ENCODE measurements at places on chromosomes 12 and 14.

DNA sequence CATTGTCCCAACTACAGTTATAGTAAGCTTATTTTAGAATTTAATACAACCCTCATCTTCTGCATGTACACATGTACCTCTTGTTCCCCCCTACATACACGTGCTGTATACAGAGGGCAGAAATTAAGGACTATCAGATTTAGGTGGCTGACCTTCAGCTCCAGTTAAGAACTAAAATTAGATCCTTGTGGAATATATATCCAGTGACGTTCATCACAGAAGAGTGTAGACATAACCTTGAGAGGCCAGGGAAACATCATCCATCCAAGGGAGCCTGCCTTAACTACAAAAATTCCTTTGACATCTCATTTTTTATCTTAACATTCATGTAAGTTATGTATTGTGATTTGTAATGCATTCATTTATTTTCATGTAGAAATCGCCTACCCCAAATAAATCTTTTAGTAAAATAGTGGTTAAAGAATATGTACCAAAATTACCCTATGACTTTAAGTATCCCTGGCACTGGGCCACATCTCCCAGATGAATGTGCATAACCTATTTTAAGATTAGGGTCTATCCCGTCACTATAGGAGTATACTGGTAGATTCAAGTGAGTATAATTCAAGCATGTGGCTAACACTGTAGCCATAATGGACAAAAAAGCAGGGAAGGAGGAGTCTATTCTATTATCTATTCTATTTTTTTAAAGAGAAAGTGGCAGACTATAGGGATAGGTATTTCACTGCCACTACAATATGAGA, 27.5 kb downstream of the RIC8B start:
- DNase-seq: no peak

- DNase-seq: no peak
Measured at GRCh38 chr12:95693689-95694088, 96.9 kb downstream of the NTN4 start.

DNA sequence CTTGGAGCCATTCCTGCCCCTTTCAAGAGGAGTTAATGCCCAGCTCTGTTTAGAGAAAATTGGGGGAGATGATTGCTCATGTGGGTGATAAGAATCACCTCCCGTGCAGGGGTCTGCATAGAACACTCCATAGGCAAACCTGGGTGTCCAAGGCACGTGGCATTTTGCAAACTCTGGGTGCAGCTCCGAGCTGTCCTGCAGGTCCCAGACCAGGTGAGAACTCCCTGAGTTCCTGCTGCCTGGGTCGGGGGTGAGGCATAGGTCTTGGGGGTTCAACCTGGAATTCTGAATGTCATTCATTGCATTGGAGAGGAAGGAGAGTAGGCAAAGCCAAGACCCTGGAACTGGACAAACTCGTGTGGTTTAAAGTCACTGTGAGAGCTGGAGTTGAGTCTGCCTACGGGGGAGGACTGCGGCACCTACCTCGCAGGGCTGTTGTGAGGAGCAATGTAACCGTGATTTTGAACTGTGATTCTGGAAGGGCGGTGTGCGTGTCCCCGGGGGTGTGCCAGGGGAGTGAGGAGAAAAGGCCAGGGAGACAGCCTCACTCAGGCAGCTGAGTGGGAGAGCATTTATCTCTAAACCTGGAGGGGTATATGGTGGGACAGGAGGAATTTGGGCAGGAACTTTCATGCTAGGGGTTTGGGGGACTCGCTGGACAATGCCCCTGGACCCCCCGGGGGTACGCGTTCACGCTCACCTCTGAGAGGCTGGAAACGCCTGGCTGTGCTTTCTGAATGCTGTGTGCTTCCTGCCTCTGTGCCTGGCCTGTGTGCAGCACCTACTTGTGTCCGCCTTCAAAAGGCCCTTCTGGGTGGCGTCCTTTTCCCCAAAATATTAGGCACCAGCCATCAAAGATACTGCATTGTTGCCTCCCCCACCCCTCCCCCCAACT, 30.4 kb downstream of the MEG3 start:
- DNase-seq: no peak

- DNase-seq: peak; percentile 61
Measured at GRCh38 chr14:74934476-74935359, 11.7 kb upstream of the RPS6KL1 start.

GRCh38 chr12:126342866-126343265, 1277.6 kb downstream of the AACS start:
- DNase-seq: no peak

DNA sequence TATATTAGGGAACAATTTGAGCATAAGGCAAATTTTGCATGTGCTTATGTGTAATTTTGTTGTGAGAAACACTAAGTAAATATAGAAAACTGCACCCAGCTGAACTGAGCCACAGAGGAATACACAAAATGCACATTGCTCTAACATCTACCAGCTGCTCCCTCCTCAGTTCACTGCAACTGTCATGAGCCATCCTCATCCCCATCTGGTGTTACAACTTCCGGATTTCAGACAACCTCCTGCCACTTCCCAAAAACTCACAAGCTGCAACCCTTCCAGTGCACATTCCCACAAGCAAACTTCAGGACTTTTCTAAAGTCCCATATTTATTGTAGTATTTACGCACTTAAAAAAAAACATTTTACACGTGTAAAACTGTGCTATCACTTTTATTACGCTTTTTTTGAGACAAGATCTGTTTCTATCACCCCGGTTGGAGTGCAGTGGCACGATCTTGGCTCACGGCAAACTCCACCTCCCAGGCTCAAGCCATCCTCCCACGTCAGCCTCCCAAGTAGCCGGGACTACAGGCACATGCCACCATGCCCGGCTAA, 169.1 kb upstream of the TBX3 start:
- no peak for DNase-seq

DNA sequence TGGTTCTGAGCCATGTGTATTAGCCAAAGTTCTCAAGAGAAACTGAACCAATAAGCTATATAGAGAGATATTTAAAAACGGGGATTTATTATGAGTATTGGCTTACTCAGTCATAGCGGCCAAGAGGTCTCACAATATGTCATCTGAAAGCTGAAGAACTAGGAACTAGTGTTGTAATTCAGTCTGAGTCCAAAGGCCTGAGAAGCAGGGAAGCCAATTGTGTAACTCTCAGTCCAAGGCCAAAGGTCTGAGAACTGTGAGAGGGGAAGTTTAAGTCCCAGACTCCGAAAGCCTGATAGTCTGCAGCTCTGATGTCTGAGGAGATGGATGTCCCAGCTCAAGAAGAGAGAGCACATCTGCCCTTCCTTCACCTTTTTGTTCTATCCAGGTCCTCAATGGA, 344.8 kb upstream of the USP15 start:
- DNase-seq: no peak

GRCh38 chr12:108357834-108358579, 18.9 kb upstream of the CMKLR1 start:
- DNase-seq: no peak

GRCh38 chr12:4477129-4477528, 31.5 kb upstream of the FGF6 start:
- no peak for DNase-seq

GRCh38 chr14:51849097-51849496, 11.3 kb upstream of the GNG2 start:
- no peak for DNase-seq

DNA sequence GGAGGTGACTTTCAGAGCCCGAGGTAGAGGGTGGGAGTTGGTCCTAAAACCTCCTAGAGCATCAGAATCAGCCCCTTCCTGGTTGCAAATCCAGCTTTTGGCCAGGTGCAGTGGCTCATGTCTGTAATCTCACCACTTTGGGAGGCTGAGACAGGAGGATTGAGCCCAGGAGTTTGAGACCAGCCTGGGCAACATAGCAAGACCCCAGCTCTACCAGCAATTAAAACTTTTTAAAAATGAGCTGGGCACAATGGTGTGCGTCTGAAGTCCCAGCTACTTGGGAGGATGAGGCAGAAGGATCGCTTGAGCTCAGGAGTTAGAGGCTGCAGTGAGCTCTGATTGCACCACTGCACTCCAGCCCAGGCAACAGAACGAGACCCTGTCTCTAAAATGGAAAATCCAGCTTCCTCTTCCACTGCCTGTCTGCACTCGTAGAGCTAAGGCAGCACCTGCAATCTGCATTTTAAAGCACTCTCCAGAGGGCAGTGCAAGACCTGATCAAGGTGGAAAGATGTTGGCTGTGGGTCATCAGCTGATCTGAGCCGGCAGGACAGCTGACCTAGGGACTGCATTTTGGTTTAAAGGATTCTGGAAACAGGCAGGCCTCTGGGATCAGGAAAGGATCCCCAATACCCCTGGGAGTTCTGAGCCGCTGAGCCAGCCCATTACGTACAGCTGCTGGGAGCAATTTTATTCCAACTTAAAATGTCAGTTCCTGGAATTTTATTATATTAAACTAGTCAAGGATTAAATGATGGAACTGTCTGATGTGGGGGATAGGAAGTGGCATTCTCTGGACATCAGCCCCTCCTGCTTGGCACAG, 1.8 kb upstream of the TESC start:
- DNase-seq: no peak

DNA sequence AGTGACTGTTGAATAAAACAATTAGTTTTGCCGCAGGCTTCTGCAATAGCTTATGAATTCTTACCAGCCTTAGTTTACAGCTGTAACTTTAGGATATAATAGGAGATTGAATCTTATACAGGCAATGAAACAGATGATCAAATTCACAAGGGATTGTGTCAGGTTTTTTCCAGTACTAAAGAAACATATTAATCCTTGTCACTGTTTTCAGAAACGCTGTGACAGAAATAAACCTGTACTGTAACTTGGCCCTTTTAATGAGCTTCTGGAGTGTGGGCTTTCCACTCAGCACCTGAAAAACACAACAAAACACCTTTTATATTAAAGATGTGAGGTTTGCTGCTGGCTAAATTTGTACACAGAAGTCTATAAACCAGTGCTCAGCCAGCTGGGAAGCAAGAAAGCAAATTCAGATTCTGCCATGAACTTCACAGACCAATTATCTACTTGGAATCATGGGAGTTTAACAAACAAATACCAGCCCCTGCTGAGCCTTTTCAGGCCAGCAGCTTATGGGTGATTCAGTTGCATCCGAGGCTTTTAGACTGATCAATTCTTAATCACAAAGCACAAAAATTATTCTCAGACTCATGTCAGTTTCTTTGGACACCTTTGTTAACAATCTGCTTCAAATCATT, 109.5 kb downstream of the FOXG1 start:
- peak; percentile 28 for DNase-seq

- DNase-seq: no peak
Measured at GRCh38 chr12:48109424-48109823, 3.5 kb upstream of the SENP1 start.

- DNase-seq: no peak
Measured at GRCh38 chr14:96470331-96470730, 31.9 kb upstream of the PAPOLA start.

DNA sequence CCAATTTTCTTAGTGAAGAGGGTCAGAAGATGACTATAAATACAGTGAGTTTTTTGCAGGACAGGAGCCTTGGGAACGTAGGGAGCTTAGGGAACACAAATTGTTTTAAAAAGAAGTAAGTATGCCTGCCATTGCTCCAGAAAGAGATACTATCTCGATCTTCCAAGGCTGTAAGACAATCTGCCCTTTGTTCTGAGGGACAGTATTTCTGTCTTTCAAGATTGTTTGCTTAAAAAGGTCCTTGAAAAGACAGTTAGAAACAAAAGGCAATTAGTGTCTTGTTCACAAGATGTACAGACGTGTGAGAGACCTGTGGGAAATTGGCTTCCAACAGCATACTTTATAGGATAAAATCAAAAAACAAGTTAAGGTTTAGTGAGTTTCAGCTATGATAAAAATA, 321.2 kb upstream of the FAR2 start:
- no peak for DNase-seq

DNA sequence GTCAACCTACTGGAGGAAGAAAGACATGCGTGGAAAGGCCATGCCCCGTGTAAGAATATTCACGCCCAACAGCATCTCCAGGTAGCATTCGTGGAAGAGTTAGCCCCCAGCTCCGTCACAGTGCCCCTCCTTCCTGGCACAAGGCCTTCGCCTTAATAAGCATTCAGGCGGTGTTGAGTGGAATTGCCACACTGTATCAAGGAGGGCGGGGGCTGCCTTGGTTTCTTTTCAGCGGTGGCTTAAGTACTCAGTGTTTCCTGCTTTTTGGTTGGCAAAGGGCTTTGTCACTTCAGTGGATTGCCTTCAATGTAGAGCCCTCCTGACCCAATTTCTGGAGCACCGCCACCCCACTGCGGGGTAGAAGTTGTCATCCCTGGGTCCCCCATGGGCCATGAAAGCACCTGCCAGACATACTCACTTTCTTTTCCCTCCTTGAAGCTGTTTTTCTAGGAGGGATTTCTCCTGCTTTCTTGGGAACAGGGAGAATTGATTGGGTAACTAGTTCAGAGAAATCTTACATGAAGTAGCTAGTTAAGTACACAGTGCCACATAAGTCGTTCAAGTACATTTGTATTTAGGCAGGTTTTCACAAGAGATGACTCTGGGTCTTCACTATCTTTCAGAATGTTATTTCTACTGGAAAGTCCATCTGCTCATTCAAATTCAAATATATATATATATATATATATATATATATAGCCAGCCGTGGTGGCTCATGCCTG, 65.5 kb upstream of the STON2 start:
- no peak for DNase-seq

- no peak for DNase-seq
Measured at GRCh38 chr14:67269298-67270060, 28.2 kb downstream of the PALS1 start.

DNA sequence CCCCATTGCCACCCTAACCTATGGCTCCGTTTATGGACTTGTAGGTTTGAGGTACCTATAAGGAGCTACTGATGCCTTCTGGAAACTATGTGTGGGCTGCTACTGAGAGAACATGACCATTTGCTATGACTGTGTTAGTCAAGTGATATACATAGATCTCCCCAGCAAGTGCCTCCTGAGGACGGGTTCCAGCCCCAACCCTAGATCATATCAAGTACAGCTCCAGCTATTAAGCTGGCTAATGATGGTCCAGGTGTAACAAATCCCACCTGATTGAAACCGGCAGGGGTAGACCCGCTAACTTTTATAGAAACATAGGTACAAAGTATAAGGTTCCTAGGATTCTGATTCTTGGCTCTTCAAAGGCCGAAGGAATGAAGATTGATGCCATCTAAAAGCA, 23.7 kb downstream of the NINJ2 start:
- no peak for DNase-seq

DNA sequence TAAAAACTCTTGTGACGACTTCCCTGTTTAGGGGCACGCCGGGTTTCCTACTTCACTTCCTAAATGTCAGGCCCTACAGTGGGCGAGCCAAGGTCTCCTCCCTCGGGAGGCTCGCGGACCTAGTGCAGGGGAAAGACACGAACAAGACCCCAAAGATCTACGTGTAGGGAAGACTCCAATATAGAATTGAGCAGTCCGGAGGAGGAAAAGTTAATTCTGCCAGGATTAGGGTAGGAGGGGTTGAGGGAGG, 564 bp downstream of the ATXN3 start:
- no peak for DNase-seq

- DNase-seq: no peak
Measured at GRCh38 chr12:28088566-28089272, 101.5 kb upstream of the CCDC91 start.

GRCh38 chr14:97458661-97459579, 661.7 kb downstream of the VRK1 start:
- peak; percentile 82 for DNase-seq

GRCh38 chr14:31022386-31022785, 3.1 kb upstream of the AP4S1 start:
- no peak for DNase-seq

Measured in NCI-H524 (cell line).